Stimulated activated CD8-positive, alpha-beta memory T cell treated with anti-CD3 and anti-CD28 coated beads, Interleukin-4, amount 100 ng/mL, for 4 hours (primary cell): ENCODE measurements at places on chromosomes 2 and 18.

DNA sequence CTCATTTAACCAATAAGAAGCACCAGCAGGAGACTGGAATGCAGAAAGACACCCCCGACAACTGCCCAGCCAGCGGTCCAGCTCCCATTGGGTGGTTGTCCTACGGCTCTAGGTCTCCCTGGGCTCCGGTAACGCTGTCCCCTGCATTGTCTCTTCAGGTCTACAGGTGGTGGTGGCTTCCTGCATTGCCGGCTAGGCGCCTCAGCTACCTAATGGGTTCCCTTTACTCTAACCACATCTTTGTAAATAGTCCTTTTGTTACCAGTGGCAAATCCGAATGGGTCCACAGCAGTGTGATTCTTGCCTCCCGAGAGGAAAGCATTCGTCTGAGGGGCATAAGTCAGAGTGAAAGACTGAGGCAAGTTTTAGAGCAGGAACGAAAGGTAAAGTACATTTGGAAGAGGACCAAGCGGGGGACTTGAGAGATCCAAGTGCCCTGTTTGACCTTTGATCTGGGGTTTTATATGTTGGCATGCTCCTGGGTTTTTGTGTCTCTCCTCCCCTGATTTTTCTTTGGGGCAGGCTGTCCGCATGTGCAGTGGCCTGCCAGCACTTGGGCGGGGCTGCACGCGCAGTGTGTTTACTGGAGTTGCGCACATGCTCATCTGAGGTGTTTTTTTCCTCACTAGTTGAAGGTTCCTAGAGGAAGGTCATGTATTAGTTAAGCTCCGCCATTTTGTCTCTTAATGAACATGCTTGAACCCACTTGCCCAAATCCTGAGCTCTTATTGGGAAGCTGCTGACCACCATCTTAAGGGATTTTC is 11.0 kb downstream of the FABP1 start:
- no peak for DNase-seq

- DNase-seq = no peak
Observed at GRCh38 chr2:84451579-84451978, 7.5 kb downstream of the SUCLG1 start.

GRCh38 chr2:212540341-212540740 is 1.7 kb upstream of the ERBB4 start:
- DNase-seq = no peak

DNA sequence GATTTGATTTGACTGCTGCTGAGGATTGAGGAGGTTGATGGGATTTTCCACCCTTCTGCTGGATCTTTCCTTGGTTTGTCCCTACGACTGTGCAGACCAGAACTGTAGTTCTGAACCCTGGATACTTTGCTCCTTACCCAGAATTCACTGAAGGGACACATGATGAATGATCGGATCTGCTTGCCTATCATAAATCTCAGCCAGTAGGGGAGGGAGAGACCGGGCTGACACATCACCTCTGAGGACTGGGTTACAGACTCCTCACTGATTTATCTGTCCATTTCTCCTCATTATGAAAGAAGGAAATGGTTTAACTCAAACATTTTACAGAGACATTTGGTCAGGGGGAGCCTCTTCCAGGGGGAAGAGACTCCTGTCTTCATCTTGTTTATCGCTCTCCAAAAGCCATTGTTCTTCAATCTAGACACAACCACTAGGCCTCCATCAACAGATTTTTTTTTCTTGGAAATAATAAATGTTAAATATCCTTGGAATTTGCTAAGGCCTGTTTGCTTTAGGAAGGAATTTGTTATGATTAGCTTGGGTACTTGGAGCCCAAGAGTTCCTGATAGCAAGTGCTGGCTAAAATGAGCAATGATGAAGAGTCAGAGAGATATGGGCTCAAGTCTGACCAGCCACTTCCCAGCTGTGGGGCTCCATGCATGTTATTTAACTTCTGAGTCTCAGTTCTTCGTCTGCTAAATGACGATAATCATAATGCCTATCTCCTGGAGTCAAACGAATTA is 925.5 kb downstream of the SLC4A3 start:
- DNase-seq = no peak

DNA sequence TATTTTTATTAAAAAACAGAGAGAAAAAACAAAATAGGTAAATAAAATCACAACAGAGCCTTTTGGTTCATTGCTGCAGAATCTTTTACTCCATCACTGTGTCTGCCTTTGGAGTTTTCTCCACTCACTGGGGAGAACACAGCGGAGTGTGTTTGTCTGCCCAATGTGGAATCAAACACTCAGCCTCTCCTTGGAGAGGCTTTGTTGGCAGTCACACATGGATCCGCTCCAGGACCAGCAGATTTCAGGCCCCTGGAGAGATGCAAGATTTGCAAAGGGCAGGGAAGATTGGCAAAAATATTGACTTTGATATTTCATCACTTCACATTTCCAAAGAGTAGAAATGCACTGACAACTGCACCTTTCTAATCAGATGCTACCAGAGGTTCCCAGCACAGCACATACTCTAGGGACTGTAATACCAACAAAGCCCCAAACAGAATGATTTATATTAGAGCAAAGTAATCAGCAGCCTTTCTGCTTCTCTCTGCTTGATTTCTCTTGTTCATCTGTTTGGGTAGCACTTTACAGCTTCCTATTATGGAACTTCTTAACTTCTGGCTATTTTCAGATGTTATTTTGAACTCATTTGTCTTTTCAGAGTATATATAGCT is 1898.8 kb upstream of the PIK3C3 start:
- no peak for DNase-seq

- no peak for DNase-seq
Observed at GRCh38 chr2:29223851-29224692, 108.9 kb downstream of the CLIP4 start.

GRCh38 chr2:232842689-232843088 is 27.4 kb upstream of the SNORC start:
- no peak for DNase-seq

DNA sequence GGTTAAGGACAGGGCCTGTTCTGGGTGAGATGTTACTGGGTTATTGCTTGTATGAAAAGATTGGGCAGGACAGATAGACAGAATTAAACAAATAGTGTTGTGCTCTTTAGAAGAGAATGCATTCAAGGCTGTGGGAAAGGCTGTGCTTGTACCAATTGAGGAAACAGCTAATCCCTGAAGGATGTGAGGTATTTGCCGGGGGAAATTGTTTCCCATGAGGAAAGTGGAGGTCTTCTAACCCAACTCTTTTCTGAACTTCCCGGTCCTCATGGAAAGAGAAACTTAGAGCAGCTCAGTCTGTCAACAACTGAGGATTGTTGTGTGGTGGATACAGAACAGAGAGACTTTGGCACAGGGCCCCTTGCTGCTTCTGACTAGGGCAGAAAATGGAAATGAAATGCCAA is 9.5 kb downstream of the SLC1A4 start:
- no peak for DNase-seq

- DNase-seq = no peak
Observed at GRCh38 chr2:116487336-116487735, 1327.2 kb upstream of the DDX18 start.

DNA sequence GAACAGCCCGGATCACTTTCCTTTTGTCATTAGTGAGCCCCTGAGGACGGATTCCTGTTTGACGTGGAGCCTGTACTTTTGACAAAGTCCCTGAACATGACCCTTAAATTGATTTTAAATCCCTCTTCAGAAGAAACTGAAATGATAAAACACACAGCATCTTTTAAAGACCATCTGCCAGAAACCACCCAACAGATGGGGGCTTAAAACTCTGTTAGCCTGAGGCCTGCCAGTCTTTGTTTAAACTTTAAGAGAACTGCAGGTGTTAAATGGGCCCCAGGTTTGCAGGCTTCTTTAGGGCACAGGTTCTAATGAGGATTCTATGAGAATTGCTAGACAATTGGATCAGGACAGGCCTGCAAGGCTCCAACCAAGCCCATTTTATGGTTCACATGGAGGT is 177.9 kb downstream of the ALK start:
- no peak for DNase-seq

GRCh38 chr18:79826966-79827365 is 29.2 kb downstream of the KCNG2 start:
- DNase-seq = no peak

DNA sequence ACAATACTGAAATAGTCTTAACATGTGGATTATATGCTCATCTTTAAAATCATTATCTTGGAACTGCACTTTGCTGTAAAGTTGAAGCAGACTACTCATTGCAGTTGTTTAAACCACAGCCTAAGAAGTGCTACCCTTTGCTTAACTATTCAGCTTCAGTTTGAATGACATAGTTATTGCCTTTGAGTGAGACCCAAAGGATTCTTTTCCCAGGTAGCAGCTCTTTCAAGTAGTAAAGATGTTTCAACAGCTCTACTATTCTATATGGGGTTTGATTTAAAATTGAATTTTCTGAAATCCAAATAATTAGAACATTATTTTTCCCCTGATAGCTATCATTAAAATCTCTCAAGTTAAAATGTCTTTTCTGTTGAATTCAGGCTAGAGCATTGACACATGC is 1.1 kb downstream of the SCG2 start:
- no peak for DNase-seq

DNA sequence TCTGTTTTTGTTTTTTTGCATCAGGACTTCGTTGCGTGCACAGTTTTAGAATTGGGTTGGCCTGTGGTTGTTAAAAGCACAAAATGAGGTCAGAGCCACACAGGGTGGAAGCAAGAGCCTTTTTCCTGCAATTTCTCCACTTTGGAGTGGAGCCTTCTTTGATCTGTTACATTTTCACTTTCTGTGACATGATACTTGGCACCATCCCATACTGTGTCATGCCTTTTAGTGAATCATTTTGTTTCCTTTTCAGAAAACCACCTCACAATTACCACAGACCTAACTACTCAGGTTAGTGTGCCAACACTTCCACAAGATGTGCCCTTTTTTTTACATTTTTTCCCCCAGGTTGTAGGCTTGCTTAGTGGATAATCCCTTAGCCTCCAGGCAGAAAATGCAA is 32.5 kb downstream of the MERTK start:
- no peak for DNase-seq

- DNase-seq = no peak
Observed at GRCh38 chr2:7394195-7394594, 477.0 kb downstream of the RNF144A start.

DNA sequence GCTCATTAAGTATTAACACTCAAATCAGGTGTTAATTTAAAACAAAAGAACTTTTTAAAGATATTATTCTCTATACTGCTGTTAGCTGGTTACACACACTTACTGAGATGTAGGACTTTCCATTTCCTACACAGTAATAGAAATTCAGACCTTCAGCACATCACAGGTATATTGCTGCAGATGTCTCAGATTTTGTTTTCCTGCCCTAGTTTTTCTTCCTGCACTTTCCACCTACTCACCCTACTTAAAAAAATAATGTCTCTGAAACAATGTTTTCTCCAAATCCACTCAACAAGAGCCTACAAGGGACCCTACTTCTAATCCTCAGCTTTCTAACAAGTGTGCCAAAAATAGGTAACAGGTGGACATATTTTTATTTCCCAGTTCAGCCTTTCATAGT is 43.9 kb downstream of the DYM start:
- no peak for DNase-seq

DNA sequence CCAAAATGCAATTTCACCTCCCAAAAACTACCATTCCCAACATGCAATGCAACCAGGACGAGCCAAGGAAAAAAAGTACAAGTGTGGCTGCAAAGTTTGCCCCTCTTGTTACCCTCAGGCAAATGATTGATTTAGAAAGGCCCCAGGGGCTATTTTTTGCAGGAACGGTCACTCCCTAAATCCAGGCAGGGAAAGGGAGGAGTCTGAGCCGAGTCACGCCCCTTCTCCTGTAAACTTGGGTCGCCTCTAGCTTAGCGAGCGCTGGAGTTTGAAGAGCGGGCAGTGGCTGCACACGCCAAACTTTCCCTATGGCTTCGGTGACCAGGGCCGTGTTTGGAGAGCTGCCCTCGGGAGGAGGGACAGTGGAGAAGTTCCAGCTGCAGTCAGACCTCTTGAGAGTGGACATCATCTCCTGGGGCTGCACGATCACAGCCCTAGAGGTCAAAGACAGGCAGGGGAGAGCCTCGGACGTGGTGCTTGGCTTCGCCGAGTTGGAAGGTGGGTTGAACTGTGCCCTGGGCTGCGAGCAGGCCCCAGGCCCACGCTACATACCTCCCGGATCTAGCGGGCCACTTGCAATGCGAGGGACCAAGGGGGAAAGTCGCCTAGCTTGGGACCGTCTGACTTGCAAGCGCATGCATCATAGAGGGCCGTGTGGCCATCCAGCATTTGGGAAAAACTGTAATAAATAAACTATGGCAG is at the start of gene GALM:
Gene GALM (plus strand): TSS at position 261 of the 702 bp plus-strand sequence. CDS start 48 bp downstream, at position 309.
- no peak for DNase-seq

GRCh38 chr18:64416990-64417389 is 268.1 kb upstream of the LINC00305 start:
- no peak for DNase-seq

DNA sequence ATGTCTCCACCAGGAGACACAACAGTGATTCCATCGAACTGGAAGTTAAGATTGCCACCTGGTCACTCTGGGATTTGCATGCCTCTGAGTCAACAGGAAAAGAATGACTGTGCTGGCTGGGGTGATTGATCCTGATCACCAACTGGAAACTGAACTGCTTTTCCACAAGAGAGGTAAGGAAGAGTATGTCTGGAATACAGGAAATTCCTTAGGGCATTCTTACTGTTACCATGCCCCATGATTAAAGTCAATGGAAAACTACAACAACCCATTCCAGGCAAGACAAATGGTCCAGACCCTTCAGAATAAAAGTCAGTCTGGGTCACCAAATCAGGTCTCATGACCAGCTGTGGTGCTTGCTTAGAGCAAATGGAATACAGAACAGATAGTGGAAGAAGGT is 12.0 kb upstream of the DDX1 start:
- DNase-seq = no peak

DNA sequence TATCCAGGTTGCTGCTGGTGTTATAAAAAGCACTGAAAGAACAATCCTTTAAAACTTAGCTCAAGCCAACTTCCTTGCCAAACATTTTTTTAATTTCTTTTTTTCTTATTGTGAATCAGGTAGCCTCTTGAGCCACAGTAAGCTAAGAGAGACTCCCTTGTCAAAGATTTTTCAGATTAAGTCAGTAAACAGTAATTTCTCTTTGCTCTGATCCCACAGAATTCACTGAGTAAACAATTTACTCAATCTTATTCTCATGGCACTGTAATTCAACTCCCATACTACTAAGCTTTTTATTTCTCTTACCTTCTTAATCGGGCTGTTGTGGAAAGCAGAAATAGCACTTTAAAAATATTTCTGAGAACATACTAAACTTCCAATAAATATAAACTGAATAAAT is 82.7 kb downstream of the C2orf74 start:
- no peak for DNase-seq

- DNase-seq = no peak
Observed at GRCh38 chr2:206784559-206785353, 19.4 kb downstream of the FASTKD2 start.

DNA sequence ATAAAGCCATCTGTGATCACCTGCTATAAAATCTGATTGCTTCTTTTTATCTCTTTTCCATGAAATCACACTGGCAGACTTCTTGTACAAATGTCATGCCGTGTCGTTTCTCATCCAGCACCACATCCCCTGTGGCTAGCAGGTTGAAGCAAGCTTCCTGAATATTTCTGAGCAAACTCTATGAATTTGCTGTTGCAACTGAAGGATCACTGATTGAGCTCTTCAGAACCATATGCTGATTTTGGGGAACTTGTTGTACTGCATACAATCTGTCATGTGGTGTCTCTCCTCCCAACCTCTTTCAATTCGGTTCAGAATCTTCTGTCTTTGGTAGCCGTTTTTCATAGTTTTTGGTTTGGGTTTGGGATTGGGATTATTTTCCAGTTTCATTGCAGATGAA is 57.7 kb upstream of the RBMS1 start:
- DNase-seq = no peak
